Stimulated activated CD8-positive, alpha-beta memory T cell treated with anti-CD3 and anti-CD28 coated beads, Interleukin-2, amount 100 ng/mL, for 1 hour (primary cell): ENCODE measurements at places on chromosomes 12 and 14.

GRCh38 chr12:65189028-65189718, 19.8 kb downstream of the LEMD3 start:
- DNase-seq, result no peak

DNA sequence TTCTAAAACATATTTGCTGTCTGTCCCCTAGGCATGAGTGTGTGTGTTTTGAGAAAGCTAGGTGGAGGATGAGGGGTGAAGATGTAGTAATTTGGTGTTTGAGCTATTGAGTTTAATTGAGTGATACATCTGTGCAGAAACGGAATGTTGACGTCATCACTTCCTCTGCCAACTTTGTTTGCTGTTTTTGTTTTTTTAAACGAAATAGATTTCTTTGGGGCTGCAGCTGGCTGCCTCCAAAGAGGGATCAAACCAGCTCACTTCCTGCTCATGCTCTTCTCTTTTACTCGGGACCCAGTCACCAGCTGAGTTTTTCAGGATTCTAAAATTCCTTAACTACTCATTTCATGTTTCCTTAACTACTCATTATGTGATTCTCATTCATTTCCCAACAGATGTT, 19.5 kb upstream of the CRACR2A start:
- no peak for DNase-seq

GRCh38 chr12:18595412-18595811, 142.4 kb downstream of the PLCZ1 start:
- no peak for DNase-seq

- DNase-seq, result no peak
These were observed 36.0 kb downstream of the ACTN1 start for GRCh38 chr14:68943107-68943506.

DNA sequence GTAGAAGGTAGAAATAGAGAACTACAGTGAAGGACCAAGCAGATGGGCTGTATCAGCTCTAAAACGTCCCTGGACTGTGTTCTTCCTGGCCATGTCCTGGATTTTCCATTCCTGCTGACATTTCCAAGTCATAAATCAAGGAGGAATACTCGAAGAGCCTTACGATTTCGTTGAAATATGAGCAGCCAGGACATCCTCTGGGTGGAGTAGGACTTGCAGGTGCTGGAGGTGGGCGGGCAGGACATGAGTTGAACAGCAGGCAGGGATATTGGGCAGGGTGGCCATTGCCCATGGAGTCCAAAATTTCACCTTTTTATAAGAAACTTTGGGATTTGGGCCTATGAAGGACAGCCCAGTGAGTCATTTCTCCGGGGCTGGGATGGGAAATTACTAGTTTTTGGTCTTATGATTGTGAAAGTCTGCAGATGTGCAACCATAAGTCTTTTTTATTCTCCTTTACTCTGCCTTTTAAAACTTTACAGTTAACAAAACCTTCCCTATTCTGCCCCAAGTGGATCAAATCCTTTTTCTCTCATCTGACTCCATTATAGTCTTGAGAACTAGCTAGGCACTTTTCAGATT, 88.8 kb downstream of the TMX1 start:
- no peak for DNase-seq

GRCh38 chr12:65941388-65941787, 117.1 kb downstream of the HMGA2 start:
- DNase-seq, result no peak

GRCh38 chr14:103671911-103672310, 42.9 kb downstream of the KLC1 start:
- no peak for DNase-seq

GRCh38 chr12:57754411-57755193, at the start of gene MARCHF9:
Gene MARCHF9, plus strand, starts transcription at chr12:57755103. Its CDS starts 426 bp downstream, at chr12:57755529.
- peak; percentile 72 for DNase-seq

- no peak for DNase-seq
These were observed 28.4 kb downstream of the BDKRB1 start for GRCh38 chr14:96284430-96284829.

GRCh38 chr12:112333019-112333418, 49.2 kb downstream of the HECTD4 start:
- no peak for DNase-seq

GRCh38 chr12:6772331-6772695, at the start of gene LAG3:
Gene LAG3, plus strand, starts transcription at chr12:6772520. Its CDS starts 333 bp downstream, at chr12:6772853.
- DNase-seq, result no peak

DNA sequence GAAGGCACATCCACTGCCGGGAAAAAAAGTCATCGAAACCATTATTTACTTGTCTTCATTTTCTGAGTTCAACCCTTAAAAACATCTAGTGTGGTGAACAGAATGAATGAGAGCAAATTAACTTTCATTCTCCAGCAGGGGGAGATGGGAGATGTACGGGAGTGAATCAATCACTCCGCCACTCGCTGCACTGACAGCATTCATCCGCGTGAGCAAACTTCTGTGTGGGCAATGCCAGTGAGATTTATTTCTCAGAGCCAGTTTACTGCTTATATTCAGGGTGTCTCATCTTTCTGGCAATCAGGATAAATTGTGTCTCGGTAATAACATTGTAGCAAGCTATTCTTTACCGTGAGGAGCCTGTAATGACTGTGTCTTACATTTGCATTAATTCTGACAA, 463.6 kb upstream of the MIS18BP1 start:
- DNase-seq, result no peak

DNA sequence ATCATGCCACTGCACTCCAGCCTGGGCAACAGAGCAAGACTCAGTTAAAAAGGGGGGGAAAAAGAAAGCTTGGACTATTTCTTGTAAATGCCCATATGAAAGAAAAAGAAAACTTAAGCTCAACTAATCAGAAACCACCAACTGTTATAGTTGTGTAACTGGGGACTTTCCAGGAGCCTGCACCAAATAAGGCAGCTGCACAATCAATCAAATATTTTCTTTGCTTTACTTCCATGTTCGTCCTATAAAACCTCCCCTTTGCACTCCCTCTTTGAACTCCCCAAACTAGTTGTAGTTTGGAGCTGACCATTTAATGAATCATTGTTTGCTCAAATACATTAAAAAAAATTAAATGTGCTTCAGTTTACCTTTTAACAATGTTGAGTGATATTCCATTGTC, 54.9 kb downstream of the OTOGL start:
- DNase-seq, result no peak

DNA sequence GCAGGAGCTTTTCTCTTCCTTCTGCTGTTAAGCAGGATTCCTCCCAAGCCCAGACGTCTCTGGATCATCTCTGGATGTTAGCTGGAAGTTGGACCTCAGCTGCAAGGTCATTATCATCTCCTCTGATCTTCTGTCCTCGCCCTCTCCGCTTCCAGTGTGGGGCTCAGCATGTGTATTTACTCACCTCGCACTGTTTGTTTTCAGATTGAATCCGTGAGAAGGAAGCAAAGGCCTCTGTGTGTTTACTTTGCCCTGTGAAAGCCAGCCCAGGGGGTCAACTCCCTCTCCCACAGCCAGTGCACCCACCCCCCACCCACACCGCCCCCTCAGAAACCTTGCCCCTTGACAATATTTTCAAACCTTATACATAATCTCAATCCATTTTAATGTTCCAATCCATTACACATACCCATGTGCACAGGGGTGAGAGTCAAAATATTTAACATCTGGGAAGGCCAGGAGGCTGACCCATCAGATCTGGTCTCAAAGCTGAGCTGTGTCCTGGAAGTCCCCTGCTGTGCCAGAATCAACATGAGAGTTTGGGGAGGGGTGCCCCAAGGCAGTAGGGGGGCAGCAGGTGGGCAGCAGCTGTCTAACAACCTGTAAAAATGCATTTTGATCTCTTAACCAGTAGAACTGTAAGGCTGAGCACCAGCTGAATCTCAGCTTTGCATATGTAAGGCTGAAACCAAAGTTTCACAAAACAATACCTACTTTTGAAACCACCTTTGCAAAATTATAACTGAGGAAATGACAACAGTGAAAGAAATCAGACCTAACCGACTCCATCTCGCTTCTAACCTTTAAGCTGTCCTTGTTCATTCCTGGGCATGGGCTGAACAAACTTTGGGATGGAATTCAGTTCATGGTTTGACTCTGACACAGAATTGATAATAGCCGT, 157.9 kb downstream of the ZNF664 start:
- DNase-seq, result no peak

DNA sequence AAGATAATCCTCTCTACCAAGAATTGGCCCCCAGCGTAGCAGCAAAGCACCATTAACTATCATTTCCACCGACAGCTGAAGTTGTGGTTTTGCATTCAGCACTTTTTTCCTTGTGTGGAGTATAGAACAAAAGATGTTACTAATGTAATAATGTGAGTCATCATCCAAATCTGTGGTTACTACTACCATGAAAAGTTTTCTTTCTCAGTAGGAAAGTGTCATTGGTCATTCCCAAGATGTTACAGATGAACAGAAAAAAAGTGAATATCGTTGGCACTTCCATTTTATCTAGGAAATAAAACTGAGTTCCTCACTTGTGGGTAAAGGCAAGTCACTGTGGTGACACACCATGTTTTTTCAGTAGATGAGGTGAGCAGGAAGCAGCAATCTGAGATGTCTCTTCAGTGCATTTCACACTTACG, 30.3 kb upstream of the IFNG start:
- peak; percentile 19 for DNase-seq

- DNase-seq, result no peak
These were observed 267.1 kb downstream of the CACNA1C start for GRCh38 chr12:2319737-2320506.

DNA sequence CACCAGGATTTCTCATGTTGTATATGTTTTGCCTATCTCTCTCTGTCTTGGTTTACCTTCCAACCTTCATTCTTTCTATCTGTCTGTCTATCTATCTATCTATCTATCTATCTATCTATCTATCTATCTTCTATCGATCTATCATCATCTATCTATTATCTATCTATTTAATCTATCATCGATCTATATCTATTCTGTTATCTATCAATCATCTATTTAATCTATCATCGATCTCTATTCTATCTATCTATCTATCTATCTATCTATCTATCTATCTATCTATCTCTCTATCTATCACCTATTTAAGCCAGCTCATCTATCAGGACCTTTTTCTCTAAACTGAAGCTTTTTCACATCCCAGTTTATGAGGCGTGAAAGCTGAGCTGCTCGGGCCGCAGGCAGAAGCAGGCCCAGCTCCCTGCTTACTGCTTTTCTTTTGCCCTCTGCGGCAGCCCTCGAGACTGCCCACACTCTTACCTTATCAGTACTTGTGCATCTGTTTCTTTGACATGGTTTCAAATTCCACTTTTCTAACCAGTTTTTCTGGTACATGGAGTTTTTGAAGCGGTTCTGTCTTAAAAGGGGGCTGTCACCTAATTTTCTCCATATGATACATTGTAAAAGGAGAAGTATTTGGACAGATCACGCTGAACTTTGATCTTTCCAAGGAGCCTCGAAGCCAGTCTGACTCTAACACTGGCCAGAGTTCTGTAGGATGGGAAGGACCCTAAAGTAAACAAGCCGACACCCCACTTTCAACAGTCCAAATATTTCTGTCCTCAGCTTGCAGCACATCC, 44.4 kb upstream of the GSG1 start:
- DNase-seq, result no peak

GRCh38 chr14:70188659-70189455, at the start of gene SLC8A3:
Gene SLC8A3, minus strand, starts transcription at chr14:70188951. Its CDS starts 20,529 bp downstream, at chr14:70168422.
- DNase-seq, result no peak
